Neural crest cell (in vitro differentiated cells): ENCODE measurements at places on chromosomes 12 and 14. TPM values are rescaled to one million over a fixed set of nuclear protein-coding genes. Genes with fewer than 3 reads are reported as not detected.

Gene OLR1
- total RNA-seq = not detected in 2 replicates

Gene EPYC
- total RNA-seq = not detected in 2 replicates

Gene VWF
- 0.02 and 0.21 TPM in 2 replicates for total RNA-seq

Gene GYS2
- not detected in 2 replicates for total RNA-seq

Gene HOXC4
- 5.6 and 8.3 TPM in 2 replicates for total RNA-seq

Gene PTGES3
- total RNA-seq = 282 and 284 TPM in 2 replicates

Gene YLPM1
- 115 and 120 TPM in 2 replicates for total RNA-seq

Gene CMTM5
- total RNA-seq = 2.0 and 3.1 TPM in 2 replicates

Gene HCAR3
- not detected in 2 replicates for total RNA-seq

Gene TAS2R31
- total RNA-seq = 2.1 and 2.5 TPM in 2 replicates

Gene TAS2R46
- total RNA-seq = 0.43 and 0.89 TPM in 2 replicates

Gene TMEM233
- total RNA-seq = not detected in 2 replicates

Gene RPGRIP1
- not detected in 2 replicates for total RNA-seq

Gene NIN
- total RNA-seq = 94.1 and 94.9 TPM in 2 replicates

Gene PSEN1
- 53.4 and 53.9 TPM in 2 replicates for total RNA-seq

Gene SLC25A21
- 2.2 and 4.2 TPM in 2 replicates for total RNA-seq

Gene CEBPE
- not detected in 2 replicates for total RNA-seq

Gene GLT1D1
- 7.4 and 8.6 TPM in 2 replicates for total RNA-seq

Gene EPS8
- 24.4 and 26.7 TPM in 2 replicates for total RNA-seq

Gene CLEC4C
- total RNA-seq = not detected in 2 replicates

Gene PTGER2
- not detected in 2 replicates for total RNA-seq

Gene CALCOCO1
- total RNA-seq = 32.0 and 34.0 TPM in 2 replicates

Gene CLEC4E
- total RNA-seq = not detected in 2 replicates

Gene ST8SIA1
- total RNA-seq = 62.7 and 64.7 TPM in 2 replicates
